ENCODE measurements at places on chromosomes 3 and 15. TPM values are rescaled to one million over a fixed set of nuclear protein-coding genes. Genes with fewer than 3 reads are reported as not detected.
A peak's percentile ranks its signal among the peaks of the same experiment; 100 is the strongest.

Gene PAK6
- 10.7 TPM for total RNA-seq

Gene MAP1A
- total RNA-seq, result 2.1 TPM

Gene IL17RC
- total RNA-seq, result 45.0 TPM

Gene SLC28A1
- total RNA-seq, result 0.70 TPM

Gene FEM1B
- total RNA-seq, result 26.3 TPM

Gene SH3GL3
- total RNA-seq, result 0.22 TPM

Gene LRRC49
- total RNA-seq, result 6.3 TPM

Gene RTP2
- total RNA-seq, result not detected

Gene AGBL1
- total RNA-seq, result not detected

Gene GPR171
- total RNA-seq, result not detected

GRCh38 chr15:30979457-30979856 is 12.0 kb downstream of the MTMR10 start:
- DNase-seq, result no peak

DNA sequence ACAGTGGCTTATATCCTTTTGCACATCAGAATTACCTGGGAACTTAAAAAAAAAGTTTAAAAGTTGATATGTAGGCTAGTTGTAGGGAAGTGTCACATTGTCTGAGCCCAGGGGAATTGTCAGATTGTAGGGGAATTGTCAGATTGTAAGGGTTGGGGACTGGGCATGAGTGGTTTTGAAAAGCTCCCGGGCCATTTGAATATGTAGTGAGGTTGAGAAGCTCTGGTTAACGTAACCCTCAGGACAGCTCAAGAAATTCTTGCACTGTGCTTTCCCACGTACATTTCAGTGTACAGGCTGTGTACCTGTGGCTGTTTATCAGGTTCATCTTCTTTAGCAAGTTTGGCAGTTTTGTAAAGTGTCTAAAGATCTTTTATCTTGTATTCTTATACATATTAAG is 107.0 kb downstream of the FNDC3B start:
- DNase-seq, result no peak

- DNase-seq, result no peak
Measured at GRCh38 chr3:102353805-102354204, 81.0 kb upstream of the ZPLD1 start.

GRCh38 chr3:120364821-120365220 is 15.7 kb upstream of the LRRC58 start:
- DNase-seq, result no peak

GRCh38 chr3:13347390-13347950 is 72.7 kb downstream of the NUP210 start:
- no peak for DNase-seq

GRCh38 chr15:61227269-61227949 is 1.7 kb downstream of the RORA start:
- peak; percentile 4 for DNase-seq

- no peak for DNase-seq
Measured at GRCh38 chr3:18575573-18575972, 150.4 kb upstream of the SATB1 start.

DNA sequence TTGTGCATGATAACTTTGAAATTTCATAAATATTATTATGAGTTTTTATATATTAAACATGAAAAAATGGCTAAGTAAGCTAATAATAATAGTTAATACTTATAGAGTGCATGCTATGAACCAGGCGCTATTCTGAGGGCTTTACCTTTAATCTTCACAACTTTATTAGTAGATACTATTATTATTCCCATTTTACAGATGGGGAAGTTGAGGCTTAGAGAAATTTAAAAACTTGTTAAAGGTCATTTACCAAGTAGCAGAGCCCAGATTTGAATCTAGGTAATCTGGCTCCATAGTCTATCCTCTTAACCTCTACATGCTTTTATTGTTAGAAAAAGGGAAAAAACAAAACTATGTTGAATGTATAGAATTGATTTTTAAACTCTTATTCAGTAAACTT is 60.4 kb downstream of the TRPC1 start:
- no peak for DNase-seq

GRCh38 chr3:37715976-37716375 is 145.7 kb upstream of the CTDSPL start:
- no peak for DNase-seq

- DNase-seq, result no peak
Measured at GRCh38 chr15:64337761-64338160, 18.2 kb downstream of the CSNK1G1 start.

GRCh38 chr3:169323578-169324451 is 339.7 kb downstream of the MECOM start:
- DNase-seq, result no peak

- DNase-seq, result peak; percentile 46
Measured at GRCh38 chr3:100260081-100260684, 609 bp upstream of the TBC1D23 start.

DNA sequence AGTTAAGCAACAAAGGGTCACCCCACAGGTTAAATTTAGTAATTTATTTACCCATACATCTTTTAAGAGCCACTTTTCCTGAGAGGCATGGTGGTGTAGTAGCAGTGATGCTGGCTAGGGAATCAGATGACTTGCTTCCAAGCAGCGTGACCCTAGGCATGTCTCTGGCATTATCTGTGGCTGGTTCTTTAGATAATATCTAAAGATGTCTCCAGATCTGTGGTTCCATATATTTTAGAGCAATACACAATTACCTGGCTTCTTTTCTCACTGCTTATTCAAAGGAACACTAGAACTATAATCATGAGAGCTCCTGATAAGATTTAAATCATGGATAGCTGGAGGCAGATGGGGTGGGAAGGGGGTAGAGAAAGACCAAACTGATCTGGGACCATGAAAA is 21.1 kb upstream of the MEIS2 start:
- DNase-seq, result no peak

DNA sequence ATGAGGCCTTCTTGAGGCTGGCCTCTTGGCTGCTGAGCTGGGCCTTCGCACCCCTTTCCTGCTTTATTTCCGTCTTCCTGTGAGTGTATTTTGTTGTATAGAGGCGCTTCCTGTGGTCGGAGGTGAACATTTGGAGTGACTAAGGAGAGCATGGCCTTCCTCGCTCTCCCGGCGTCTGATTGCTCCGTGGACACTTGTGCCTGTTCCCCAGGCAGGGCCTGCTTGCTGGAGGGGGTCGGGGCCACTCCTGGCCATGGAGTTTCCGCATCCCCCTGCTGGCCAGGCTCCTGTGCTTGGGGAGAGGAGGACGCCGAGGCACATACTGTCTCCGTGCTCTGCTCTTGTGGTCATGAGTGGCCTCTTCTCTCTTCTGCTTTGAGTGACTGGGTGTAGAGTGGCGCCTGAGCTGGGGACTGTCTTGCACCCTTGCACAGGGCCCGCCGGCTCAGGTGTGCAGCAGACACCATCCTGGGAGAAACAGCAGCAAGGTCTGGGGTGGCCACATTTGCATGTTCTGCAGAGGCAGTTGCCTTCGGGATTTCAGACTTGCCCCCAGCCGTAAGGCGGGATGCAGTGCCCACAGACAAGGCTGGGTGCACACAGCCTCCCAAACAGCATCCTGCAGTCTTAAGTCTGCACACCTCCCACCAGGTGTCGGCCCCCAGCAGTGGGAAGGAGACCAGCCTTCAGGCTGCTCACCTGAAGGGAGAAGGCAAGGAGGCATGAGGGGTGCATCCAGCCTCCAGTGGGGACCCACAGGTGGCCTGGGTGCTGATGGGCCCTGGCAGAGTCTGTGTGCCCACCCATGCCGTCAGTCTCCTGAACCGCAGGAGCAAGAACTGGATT is 16.4 kb downstream of the KLF13 start:
- no peak for DNase-seq

DNA sequence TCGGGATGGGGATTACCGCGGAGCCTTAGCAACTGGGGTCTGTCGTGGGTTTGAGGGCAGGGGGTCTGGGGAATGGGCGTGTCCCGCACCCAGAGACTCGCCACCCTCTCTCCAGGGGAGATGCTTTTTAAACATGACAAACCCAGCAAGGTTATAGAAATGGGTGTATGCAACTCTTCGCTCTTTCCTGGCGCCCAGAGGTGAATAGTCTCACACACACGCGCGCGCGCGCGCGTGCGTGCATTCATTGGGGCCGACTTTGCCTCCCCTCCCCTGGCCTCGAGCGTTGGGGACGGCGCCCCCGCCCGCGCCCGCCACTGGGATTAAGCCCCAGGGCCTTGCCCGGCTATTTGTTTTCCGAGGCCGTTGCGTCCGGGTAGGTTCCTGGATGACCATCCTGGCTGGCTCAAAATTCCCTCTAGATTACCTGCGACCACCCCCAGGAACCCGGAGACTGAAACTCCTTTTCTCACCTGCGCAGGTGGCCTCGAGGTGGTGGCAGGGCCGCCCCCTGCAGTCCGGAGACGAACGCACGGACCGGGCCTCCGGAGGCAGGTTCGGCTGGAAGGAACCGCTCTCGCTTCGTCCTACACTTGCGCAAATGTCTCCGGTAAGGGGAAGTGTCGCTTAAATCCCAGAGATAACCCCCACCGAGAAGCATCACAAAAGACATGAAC is 777 bp downstream of the GPR160 start:
- no peak for DNase-seq

DNA sequence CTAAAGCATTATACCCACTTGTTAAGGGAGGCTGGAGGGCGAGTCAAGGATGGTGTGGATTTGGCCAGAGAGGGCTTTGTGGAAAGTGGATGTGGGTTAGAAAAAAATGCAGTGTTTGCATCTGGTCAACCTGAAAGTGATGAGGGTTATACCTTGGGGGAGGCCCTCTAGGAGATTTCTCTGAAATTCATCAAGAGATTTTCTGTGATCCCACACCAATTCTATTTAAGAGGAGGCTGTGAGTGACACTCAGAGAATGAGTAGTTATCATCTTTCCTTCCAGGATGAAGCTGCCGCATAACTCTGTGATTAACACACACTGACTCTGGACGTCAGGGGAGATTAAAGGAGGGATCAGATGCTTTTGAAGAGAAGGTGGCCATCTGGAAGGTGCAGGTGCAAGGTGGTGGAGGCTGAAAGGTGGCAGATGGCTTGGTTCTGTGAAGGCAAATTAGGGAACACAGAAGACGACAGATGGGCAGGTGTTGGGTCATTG is 54.8 kb downstream of the ANAPC13 start:
- DNase-seq, result no peak

DNA sequence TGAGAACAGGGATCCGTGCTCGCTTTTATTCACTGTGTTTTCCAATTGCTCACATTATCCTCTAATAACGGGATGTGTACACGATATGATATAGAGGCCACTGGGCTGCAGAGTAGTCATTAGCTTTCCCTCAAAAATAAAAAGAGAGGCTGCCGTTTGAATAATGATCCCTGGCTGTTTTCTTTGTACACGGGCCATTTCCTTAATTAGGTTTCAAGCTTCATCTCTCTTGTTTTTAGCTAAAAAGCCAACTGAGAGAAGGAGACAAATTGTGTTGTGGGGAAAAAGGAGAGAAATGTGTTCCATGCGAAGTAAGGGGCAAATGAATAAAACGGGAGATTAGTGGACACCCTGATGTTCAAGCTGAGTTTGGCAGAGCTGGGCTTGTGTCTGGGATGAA is 174.2 kb downstream of the CACNA2D3 start:
- DNase-seq, result no peak

- no peak for DNase-seq
Measured at GRCh38 chr15:34133511-34133910, 31.6 kb downstream of the PGBD4 start.

GRCh38 chr3:158368271-158368670 is 202.7 kb upstream of the MLF1 start:
- DNase-seq, result no peak

- DNase-seq, result peak; percentile 37
Measured at GRCh38 chr3:27253831-27254230, 115.4 kb downstream of the NEK10 start.

DNA sequence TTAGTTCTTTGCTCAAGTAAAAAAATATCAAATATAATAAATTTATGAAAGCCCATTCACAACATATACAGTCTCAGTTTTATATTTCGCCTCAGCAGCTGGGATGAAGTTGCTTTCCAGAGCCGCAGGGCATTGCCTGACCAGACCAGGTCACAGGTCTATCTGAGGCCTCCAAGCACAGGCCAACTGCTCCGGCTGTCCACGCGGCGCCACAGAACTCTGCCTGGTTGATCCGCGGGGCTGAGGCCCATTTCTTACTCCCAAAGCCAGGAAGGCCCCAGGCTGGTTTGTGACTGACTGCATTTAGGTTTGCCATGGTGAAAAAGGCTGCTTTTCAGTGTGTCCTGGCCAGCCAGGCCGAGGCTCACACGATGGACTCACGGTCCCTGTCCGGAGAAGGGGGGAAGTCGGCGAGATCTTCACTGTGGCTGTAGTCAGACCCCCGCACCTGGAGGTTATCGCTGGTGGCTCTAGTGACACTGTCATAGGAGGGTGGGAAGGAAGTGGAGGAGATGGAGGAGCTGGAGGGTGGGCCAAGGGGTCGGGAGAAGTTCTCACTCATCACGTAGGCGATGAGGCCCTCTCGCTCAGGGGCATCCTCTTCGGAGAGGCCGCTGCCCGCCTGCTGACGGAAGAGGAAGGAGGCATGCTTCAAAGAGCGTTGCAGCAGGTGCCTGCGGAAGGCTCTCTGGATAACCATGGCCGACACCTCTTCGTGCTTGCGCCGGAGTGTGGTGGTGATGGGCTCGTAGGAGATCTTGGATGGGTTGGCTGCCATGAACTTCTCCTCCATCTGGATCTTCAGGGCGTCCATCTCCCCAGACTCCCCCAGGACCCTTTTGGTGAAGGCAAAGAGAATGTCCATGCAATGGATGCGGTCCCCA is 54.1 kb downstream of the EXOG start:
- DNase-seq, result no peak

DNA sequence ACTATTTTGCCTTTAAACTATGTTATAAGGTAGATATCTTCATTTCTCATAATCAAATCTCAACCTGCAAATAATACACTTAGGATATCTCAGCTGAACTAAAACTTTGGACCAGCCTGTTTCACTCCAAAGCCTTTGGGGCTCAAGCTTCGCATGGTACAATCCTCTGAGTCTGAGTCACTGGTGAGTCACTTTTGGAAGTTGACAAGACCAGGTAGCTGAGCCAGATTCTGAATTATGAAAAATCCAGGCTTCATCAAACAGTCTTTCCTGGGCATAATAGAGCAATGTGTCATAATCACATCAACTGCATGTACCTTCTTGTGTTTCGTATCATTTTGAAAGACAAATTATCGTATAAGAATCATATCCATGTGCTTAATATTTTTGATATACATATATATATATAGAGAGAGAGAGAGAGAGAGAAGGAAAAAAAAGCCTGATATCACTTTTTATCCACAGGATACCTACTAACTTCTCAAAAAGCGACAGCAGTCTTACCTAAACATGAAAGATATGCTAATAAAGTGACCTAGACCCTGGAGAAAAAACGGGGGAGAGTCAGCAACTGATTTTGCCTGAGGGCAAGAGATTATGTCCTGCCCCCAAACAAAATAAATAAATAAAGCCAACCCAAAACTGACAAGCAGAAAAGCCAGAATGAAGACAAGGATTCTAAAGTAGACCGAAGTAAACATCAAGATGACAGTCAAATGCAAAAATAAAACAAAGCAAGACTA is 263.9 kb upstream of the TGFBR2 start:
- peak; percentile 63 for DNase-seq

All from PC-9 (cell line).